ENCODE measurements at places on chromosomes 5 and 9.

DNA sequence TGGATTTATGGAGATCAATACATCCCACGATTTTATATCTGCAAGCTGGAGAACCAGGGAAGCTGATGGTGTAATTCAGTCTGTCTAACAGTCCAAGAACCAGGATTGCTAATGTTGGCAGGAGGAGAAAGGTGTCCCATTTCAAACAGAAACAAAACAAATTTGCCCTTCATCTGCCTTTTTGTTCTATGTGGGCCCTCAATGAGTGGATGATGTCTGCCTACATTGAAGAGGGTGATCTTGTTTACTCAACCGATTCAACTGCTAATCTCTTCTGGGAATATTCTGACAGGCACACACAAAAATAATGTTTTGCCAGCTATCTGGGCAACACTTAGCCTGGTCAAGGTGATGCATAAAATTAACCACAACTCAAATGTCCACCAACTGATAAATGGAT, 65.1 kb upstream of the IL33 start:
- no peak for DNase-seq

- no peak for DNase-seq
Observed at GRCh38 chr9:135840539-135840938, 66.8 kb downstream of the CAMSAP1 start.

DNA sequence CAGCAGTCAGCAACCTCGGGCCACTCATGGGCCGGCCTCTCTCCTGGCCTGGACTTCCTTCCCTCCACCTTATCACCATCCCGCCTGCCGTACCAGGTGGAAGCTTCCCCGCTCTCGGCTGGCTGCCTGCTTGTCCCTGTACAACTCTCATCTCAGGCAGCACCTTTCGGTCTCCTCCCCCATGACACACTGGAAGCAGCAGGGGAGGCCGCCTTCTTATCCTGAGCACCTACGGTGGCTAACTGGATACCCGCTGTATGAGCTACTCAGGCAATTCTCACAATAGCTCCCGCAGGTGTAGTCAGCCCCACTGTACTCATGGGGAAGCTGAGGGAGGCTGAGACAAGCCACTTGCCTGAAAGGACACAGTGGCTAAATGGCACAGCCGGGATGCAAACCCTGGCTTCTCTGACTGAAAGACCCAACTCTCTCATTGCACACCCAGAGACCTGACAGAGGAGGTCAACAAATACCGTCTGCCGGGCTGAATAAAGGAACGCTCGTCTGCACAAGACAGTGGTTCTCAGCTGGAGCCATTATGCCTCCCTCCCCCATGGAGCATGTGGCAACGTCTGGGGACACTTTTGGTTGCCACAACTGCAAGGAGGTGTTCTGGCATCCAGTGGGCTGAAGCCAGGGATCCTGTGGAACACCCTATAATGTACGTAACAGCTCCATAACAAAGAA, 9.6 kb downstream of the STK10 start:
- DNase-seq, result no peak

GRCh38 chr5:131607903-131608540, 27.0 kb downstream of the RAPGEF6 start:
- DNase-seq, result no peak

DNA sequence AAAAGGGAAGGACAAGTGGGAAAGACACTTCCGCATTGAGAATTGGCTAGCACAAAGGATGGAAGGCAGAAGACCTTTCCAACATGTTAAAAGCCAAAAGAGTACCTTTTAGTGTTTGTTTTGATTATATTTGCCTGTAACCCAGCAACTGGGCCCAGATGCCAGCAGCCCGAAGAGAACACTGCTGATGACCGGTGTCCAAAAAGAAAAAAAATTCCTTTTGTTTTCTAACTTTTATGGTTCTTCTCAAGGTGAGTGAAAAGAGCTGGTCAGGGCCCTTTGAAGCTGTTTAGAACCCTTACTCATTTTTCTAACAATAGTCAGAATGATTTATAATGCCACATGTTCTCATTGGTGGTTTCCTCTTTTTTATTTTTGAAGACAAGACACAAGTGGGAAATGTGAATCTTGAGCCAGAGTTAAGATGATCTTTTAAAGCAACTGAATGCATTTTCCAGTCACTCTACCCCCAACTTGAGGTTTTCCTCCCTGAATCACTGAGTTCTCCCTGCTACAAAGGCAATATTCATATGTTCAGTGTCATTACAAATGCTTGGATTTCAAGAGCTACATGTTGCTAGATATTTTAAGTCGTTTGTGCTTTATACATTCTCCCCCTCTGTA, 32.3 kb upstream of the ZNF462 start:
- no peak for DNase-seq

DNA sequence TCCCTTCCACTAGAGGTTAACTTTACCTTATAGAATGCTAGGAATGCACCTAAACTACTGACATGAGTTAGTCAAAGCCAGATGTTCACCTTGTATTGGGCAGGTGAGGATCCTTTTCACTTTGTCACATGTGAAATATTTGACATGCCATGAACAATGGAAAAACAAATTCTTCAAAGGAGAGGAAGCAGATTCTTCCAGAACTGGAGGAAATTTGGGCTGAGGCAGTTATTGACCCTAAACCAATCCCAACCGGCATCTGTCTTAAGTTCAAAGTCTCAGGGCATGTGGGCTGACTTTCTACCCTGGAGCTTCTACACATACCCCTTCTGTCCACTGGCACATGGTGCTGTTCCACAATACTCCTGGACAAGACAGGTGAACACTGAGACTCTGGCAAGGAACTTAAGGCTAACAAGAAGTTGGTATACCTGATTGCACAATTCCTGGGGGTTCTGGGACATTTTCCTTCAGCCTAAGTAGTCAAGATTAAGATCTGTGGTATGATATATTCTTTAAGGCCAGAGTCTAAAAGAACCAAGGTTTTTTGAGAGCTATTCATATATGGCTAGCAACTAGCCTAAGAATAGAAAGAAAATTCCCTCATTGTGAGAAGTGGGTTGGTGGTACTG, 2.6 kb downstream of the VLDLR start:
- no peak for DNase-seq

- DNase-seq, result no peak
Observed at GRCh38 chr5:98795243-98795642, 21.8 kb downstream of the RGMB start.

GRCh38 chr9:120865176-120865575, 11.8 kb downstream of the PHF19 start:
- DNase-seq, result no peak

DNA sequence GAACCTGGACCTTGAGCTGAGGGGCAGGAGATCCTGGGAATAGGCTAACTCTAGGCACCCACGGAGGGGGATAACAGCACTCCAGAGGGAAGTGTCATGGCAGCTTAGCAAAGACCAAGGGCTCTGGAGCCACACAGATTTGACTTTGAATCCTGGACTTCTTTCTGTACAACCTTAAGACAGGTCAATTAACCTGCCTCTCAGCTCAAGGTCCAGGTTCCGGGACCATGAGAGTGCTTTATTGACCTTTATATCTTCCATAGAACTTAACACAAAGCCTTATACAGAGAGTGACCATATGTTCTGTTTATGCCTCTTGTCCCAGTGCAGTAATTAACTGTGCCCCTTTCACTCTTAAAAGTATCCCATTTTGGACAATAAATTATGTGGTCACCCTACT, 90.5 kb upstream of the LRRTM2 start:
- no peak for DNase-seq

GRCh38 chr9:110444911-110445310, 107.2 kb upstream of the TXNDC8 start:
- DNase-seq, result no peak

DNA sequence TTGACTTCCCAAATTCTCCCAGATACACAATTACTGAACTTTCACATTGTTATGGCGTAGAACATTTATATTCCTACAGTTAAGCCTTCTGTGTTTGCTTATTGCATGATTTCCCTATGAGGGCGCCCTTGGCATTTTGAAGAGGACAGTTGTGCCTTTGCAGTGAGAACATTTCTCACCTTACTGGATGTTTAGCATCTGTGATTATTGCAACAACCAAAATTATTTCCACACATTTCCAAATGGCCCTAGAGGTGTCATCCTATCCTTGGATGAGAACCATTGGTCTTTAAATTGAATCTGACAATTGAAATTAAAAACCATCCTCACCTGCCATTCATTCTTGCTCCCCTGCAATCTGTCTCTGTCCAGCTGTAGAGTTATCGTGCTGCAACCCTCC, 104.0 kb downstream of the MAMDC2 start:
- no peak for DNase-seq

- DNase-seq, result no peak
Observed at GRCh38 chr5:135076801-135077200, 42.8 kb upstream of the PITX1 start.

- DNase-seq, result no peak
Observed at GRCh38 chr9:137055385-137056364, 1.8 kb upstream of the ENTPD2 start.

DNA sequence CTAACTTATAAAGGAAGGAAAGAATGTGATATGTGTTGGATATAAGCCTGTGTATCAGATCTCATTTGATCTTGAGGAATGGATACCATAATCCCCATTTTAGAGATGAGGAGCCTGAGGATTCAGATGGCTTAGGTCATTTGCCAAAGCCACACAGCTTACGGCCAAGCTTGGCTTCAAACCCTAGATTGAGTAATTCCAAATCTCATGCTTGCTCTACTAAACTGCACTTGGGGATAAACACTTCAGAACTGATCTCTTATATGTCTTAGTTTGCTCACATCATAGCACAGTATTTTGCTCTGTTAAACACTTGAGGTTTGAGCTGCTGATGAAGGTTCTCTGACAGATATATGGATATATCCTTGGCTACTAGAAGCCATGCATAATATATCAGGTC, 504.4 kb downstream of the NTRK2 start:
- DNase-seq, result no peak

DNA sequence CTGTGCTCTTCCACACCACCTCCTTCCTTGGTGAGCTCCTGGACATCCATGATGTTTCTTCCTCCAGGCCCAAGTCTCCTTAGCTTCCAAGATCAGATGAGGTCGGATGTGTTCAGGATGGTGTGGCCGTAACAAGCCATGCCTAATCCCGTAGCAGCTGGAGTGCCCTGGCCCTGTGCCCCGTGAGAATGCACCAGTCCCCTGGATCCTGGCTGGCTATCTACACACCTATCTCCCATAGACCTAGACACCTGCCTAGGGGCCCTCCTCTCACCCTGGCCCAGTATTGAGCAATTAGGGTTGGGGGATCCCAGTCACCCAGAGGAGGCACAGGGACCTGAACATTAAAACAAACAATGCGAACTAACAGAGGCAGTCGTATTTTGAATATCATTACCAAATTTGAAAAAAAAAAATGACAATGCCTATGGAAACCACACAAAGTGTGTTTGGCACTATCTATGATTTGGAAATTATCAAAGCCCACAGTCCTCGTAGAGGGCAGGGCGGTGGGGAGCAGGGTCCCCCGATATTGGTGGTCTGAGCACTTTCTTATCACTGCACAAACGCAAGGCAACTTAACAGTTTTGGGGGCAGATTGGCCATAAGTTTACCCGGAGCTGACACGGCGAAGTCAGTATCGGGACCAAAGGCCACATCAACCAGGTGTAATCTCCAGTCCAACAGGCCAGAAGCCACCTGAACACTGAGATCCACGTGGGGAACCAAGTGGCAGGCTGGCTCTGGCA, 13.2 kb downstream of the ENG start:
- no peak for DNase-seq

DNA sequence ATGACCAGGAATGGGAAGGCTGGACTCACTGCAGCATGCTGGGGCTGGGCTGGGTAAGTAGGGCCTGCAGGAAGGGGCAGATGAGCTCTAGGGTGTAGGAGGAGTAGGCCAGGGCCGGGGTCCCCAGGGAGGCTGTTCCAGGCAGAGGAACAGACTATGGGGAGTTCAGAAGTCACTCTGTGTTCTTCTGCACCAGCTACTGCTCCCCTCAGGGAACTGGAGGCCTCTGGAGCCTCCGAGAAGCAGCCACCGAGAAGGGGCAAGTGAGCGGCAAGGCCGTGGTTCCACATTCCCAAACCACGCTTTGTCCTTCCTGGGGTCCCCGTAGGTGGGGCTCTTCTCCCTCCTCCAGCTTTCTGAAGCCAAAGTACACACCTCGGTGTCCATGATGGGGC, 8.4 kb upstream of the SLC2A6 start:
- DNase-seq, result no peak

- DNase-seq, result no peak
Observed at GRCh38 chr5:107574287-107574686, 96.5 kb downstream of the EFNA5 start.

DNA sequence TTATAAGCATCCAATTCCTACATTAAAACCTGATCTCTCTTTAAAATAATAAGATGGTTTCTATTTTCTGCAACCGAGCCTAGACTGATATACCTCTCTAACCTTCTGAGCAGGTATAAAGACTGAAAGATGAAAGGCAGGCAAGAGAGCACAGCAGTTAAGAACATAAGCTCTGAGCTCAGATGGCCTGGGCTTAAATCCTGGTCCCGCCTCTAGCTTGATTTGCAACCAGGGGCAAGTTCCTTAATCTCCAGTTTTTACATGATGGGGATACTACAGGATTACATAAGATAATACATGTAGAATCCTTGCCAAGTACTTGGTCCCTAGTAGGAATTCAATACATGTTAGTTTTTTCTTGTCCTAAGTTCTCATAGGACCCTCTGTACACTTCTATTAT, 33.9 kb downstream of the SLC24A2 start:
- no peak for DNase-seq

GRCh38 chr5:86565197-86565789, 52.4 kb upstream of the COX7C start:
- DNase-seq, result no peak

DNA sequence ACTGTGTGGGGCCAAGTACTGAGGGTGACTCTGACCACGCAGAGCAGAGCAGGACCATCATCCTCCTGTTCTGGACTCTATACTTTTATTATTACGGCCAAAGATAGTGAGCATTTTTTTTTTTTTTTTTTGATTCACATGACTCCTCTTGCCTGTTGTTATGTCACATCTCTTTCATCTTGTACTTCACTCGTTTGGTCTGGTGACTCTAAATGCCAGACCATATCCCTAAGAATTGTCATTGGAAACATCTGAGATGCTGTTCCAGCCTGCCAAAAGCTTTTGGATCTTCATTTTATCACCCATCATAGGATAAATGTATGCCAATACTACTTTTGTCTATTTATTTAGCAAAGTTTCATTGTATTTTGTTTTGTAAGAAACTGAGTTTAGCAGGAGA, 168.2 kb upstream of the RAI14 start:
- no peak for DNase-seq

GRCh38 chr9:129879103-129879699, 43.9 kb downstream of the USP20 start:
- no peak for DNase-seq

- no peak for DNase-seq
Observed at GRCh38 chr9:33227741-33228140, 12.2 kb upstream of the SPINK4 start.

DNA sequence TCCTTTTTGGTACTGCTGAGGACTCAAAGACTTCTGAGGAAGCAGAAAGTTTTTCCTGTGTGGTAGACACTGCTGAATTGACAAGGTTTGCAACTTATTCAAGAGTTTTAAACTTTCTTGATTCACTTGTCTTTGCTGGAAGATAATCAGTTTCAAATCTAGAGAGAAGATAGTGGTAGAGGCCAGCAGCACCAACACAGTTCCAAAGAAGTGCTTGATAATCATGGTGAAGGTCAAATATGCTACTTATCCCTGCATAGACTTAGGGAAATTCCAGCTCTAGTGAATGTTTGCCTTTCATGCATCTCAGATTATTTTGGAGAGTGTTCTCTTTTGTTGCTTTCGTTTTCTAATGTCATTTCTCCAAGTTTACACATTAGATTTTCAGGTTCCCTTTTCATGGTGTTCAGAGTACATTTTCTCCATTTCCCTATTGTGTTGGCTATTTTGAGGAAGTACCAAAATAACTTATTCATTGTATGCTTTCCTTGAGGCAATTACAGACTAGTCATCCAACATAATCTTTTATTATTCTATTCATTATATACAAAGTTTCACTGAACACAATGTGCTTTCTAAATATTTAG, 550 bp downstream of the IFNE start:
- no peak for DNase-seq
